ENCODE measurements at places on chromosomes 13 and 19. TPM values are rescaled to one million over a fixed set of nuclear protein-coding genes. Genes with fewer than 3 reads are reported as not detected.

DNA sequence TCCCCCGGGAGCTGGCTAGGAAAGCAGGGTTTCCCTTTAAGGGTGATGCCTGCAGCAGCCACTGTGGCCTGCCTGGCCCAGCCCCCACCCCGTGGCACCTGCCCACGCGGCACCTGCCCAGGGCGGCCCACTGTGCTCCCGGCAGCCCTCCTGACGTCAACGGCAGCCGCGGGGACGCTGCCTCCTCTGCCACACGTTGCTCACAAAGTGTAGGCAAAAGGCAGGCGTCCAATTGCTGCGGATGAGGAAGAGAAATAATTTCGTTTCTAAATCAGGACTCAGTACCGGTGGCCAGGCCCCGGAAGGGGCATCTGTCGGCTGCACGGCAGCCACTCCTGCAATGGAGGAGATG is 122.3 kb downstream of the URI1 start:
- no peak for DNase-seq
- peaks cover 47% of the 10 kb centered on the region for H3K27me3 ChIP-seq
- H3K4me3 ChIP-seq: no peak overlapping the region
- no peak overlapping the region for H3K27ac ChIP-seq
- H3K36me3 ChIP-seq: no peaks in the 10 kb centered on the region
- no peaks in the 10 kb centered on the region for H3K4me1 ChIP-seq

Gene LILRA2
- total RNA-seq: not detected

DNA sequence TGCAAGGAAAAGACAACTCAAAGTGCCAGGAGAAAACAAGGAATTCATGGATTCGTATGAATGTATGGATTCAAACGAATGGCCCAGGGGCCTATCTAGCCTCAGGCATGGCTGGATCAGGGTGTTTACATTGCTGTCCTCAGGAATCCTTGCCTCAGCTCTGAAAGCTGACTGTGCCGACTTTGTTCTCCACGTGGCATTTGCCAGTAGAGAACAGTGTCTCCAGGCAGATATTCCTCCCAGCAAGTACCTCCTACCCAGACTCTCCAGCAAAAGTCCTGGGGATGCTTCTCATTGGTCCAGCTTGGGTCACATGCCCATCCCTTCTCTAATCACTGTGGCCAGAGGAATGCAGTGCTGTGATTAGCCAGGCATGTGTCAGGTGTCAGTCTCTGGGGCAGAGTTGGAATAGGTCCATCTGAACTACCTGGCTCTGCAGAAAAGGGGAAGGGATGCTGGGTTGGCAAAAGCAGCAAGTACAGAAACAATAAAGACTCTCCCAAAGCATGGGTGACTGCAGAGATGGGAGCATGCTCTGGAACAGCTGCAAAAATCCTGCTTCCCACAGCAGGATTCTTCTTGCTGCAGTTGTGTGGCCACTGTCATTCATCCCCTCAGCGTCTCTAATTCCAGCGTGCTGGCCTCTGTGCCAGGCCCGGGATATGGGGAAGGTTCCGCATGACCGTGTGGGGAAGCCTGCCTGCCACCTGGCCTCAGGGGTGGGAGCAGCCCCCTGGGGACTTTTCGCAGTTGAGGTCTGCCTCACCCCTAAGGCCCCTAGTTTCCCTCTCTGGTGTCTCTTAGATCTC is 30.0 kb downstream of the CCNE1 start:
- H3K27ac ChIP-seq: no peak overlapping the region
- H3K36me3 ChIP-seq: peaks cover 12% of the 10 kb centered on the region
- no peak overlapping the region for H3K4me3 ChIP-seq

Gene FGF22
- total RNA-seq: 0.24 TPM

- no peak for DNase-seq
- no peaks in the 10 kb centered on the region for H3K27me3 ChIP-seq
- no peak overlapping the region for H3K4me3 ChIP-seq
- peaks cover 22% of the 10 kb centered on the region for H3K4me1 ChIP-seq
- H3K36me3 ChIP-seq: peaks cover 16% of the 10 kb centered on the region
Observed at GRCh38 chr19:5822181-5822844, 17.2 kb downstream of the FUT6 start.

Gene PRRG2
- 19.0 TPM for total RNA-seq

GRCh38 chr13:71967990-71968389 is 101.0 kb upstream of the DACH1 start:
- H3K27ac ChIP-seq: no peak overlapping the region
- no peaks in the 10 kb centered on the region for H3K4me1 ChIP-seq
- H3K27me3 ChIP-seq: no peaks in the 10 kb centered on the region
- H3K4me3 ChIP-seq: no peak overlapping the region
- no peak for DNase-seq

Gene TNNI3
- 2.5 TPM for total RNA-seq

Gene IZUMO2
- total RNA-seq: not detected

All from Calu3 (cell line).